ENCODE measurements at places on chromosomes 6 and 20. TPM values are rescaled to one million over a fixed set of nuclear protein-coding genes. Genes with fewer than 3 reads are reported as not detected.

GRCh38 chr20:61575151-61575937 is 323.3 kb downstream of the CDH4 start:
- no peak for DNase-seq

- no peak for DNase-seq
Measured at GRCh38 chr6:42417641-42418112, 34.0 kb downstream of the TRERF1 start.

DNA sequence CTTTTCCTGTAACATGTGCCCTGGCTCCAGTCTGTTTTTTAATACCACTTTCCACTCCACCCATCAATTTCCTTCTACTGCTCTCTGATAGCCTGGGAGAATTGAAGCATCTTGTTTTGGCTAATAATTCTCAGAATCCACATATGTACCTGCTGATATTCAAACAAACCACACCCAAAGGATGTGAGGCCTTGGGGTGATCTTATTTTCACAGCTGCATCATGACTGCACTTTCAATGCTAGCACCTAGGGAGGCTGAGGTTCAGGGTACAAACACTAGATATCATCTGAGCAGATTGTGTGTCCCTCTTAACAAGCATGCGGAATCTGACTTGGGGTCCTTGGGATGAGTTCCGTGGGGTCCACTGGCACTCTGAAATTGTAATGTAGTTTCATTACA is 12.7 kb downstream of the FNDC1 start:
- no peak for DNase-seq

GRCh38 chr6:106518748-106519147 is 110.5 kb downstream of the RTN4IP1 start:
- no peak for DNase-seq

- DNase-seq: peak; percentile 18
Measured at GRCh38 chr6:129498950-129499842, 210.8 kb downstream of the ARHGAP18 start.

GRCh38 chr6:68086199-68086598 is 548.9 kb upstream of the ADGRB3 start:
- DNase-seq: no peak

DNA sequence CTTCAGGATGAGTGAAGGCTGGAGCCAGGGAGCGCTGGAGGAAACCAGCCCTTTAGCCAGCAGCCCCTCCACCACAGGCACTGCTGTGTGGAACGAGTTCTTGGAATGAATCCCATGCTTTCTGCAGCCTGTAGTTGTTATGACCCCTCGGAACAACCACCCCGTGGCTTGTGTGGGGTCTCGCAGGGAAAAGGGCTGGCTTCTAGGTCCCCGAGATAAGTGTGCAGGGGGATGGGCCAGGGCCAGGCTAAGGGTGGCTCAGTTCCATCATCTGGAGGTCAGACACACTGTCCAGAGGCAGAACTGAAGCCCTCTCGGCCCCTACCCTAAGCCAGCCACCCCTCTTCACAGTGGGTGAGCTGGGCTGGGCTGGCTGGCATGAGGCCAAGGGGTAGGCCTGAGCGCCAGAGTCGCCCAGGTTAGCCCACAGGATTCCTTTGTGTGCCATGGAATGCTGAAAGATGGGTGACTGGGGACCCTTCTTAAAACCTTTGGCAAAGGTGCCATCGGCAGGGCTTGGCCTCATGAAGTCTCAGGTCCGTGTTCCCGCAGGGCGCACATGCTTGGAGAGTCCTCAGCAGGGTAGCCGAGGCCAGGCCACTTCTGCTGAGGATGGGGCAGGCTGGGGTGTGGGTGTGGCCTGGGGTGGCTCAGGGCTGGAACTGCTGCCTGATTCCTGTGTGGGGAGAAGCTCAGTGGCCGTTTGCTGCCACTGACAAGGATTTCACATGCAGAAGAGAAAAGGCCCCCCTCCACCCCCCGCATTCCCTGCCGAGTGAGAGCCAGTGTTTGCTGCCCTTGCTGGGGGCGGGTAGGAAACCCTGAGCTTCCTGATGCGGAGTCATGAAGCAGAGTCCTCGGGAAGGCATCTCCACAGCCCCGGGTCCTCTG is 24.6 kb downstream of the SPATA2 start:
- no peak for DNase-seq

ZNF311 gene
- 2.0 TPM for total RNA-seq
